WTC11 (cell line): ENCODE measurements at places on chromosomes 11 and 22.

GRCh38 chr22:40922484-40923303 is 28.5 kb upstream of the RBX1 start:
- H3K27me3 ChIP-seq, result no peaks in the 10 kb centered on the region
- no peak overlapping the region; the same call in 1 of the 2 replicates for H3K27ac ChIP-seq
- no peak overlapping the region for H3K4me3 ChIP-seq
- H3K4me1 ChIP-seq, result no peaks in the 10 kb centered on the region

DNA sequence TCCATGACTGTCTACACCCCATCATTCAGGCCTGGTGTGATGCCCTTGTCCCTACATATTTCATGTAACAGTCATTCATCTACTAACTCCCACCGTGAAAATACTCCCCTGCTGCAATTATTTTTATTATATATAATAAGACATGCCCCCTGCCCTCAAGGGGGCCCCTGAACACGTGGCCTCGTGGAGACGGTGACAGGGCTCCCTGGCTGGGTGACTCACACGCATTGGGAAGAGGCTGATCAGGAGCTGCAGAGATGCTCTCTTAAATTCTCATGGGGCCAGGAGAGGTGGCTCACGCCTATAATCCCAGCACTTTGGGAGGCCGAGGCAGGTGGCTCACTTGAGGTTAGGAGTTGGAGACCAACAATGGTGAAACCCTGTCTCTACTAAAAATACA is 88.6 kb downstream of the ST3GAL4 start:
- H3K4me3 ChIP-seq, result no peak overlapping the region
- peaks cover 31% of the 10 kb centered on the region for H3K4me1 ChIP-seq
- no peak overlapping the region for H3K27ac ChIP-seq
- DNase-seq, result no peak
- no peaks in the 10 kb centered on the region; the same call in 1 of the 2 replicates for H3K27me3 ChIP-seq

DNA sequence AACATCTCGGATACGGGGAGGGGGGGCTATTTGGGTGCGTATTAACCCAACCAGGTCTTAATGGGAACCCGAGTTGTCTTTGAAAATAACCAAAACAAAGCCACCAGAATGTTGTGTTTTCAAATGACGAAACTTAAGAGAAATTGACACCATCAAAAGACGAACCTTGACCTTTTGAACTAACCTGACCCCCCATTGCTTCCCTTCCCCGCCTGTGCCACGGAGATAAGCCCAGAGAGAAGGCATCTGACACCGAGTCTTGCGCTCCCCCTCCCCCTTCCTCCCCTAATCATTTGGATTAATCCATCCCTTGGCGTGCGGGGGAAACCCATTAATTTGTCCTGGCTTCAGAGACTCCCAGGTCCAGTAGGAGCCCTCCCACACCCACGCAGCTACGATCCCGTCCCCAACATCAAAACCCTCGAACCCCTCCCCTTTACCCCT is 4.5 kb upstream of the GCAT start:
- no peak overlapping the region for H3K27ac ChIP-seq
- peak overlapping the region; percentile 81 for H3K4me3 ChIP-seq
- peak; percentile 53 for DNase-seq
- H3K4me1 ChIP-seq, result peaks cover 32% of the 10 kb centered on the region
- H3K36me3 ChIP-seq, result no peaks in the 10 kb centered on the region

DNA sequence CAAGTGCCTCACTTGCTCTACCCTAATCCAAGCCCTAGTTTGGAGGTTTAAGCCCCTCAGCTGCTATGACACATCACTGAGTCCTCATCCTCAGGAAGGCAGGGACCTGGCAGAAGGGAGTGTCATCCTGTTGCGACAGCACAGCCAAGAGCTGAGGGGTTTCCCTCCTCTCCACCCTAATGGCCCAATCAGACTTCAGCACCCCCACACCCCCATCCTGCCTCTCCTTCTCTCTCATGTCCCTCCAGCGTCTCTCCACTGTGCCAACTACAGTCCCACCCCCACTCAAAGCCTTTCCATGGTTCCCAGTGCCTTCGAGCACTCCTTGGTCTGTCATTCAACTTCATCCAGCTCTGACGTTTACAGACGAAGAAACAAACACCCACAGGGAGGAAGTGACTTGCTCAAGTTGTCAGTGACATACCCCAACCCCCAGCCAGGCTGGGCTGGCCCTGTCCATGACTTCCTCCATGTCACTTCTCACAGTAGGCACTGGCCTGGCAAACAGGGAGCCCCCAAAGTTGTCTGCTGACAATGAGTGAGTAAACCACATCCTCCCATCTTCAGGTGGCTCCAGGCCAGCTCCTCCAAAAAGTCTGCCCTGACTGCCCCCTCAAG is 15.6 kb downstream of the ARAP1 start:
- no peaks in the 10 kb centered on the region for H3K27me3 ChIP-seq
- peaks cover 43% of the 10 kb centered on the region for H3K4me1 ChIP-seq
- peaks cover 9% of the 10 kb centered on the region for H3K36me3 ChIP-seq
- peak overlapping the region; percentile 55 for H3K27ac ChIP-seq
- no peak for DNase-seq
- no peak overlapping the region for H3K4me3 ChIP-seq

GRCh38 chr11:64148226-64148916 is 17.5 kb downstream of the MACROD1 start:
- 0 out of 2 replicates have a peak overlapping the region, but pooled peaks have one; percentile 28 for H3K27ac ChIP-seq
- peaks cover 21% of the 10 kb centered on the region for H3K4me1 ChIP-seq
- H3K27me3 ChIP-seq, result peaks cover 12% of the 10 kb centered on the region
- peak; percentile 81 for DNase-seq
- no peak overlapping the region for H3K4me3 ChIP-seq
- no peaks in the 10 kb centered on the region for H3K36me3 ChIP-seq

- H3K4me1 ChIP-seq, result peaks cover 31% of the 10 kb centered on the region
- no peak overlapping the region for H3K4me3 ChIP-seq
- H3K27ac ChIP-seq, result no peak overlapping the region
- H3K36me3 ChIP-seq, result peaks cover 15% of the 10 kb centered on the region
These were observed 55.3 kb downstream of the CELSR1 start for GRCh38 chr22:46482056-46482675.

DNA sequence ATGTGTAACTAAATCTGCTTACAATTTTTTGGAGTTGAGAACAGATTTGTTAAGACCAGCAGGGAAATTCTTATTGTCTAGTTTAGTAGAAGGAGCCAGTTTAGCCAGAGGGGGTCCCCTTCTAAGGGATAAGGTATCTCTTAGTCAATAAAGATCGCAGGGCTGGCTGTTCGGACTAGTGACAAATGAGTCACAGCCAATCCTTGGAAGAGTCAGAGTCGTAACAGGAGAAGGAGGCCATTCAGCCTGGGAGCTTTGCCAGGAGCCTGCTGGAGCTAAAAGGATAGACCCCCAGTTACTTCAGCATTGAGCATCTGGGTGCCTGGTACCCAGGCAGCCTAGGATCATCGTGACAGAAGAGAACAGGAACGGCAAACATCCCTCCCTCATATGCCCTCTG is 191.6 kb upstream of the ARHGAP20 start:
- no peak for DNase-seq
- no peak overlapping the region for H3K4me3 ChIP-seq
- H3K27me3 ChIP-seq, result no peaks in the 10 kb centered on the region
- H3K36me3 ChIP-seq, result no peaks in the 10 kb centered on the region
- H3K27ac ChIP-seq, result no peak overlapping the region
- H3K4me1 ChIP-seq, result peaks cover 4% of the 10 kb centered on the region; the same call in 1 of the 2 replicates

DNA sequence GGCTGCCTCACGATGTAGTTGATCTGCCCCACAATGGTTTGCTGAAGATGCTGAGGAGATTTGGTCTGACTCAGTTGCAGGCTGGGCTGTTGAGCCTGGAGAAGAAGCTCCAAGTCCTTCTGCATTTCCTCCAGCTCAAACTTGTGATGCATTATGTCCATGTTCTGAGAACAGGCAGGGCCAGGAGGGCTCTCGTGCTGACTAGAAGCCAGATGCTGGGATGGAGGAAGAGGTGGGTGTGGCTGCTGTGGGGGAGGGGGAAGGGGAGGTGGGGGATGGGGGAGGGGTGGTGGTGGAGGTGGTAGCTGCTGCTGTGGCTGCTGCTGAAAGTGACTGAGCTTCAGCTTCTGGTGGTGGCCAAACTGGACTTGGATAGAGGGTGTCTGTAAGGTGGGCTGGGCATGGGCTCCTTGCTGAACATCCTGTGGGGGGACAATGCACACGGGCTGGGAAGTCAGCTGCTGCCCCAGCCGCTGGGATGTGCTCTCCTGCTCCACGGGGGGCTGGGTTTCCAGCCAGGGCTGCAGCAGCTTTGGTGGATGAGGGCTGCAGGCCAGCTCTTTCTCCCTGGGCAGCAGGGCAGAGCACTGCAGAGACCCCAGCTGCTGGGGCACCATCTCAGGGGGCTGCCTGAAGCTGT is 42.1 kb downstream of the TRIM66 start:
- no peaks in the 10 kb centered on the region; the same call in 1 of the 2 replicates for H3K27me3 ChIP-seq
- peak; percentile 45 for DNase-seq
- H3K4me3 ChIP-seq, result no peak overlapping the region
- peaks cover 18% of the 10 kb centered on the region; the same call in 1 of the 2 replicates for H3K36me3 ChIP-seq
- H3K27ac ChIP-seq, result no peak overlapping the region
- peaks cover 28% of the 10 kb centered on the region for H3K4me1 ChIP-seq

GRCh38 chr22:21876486-21877176 is 9.2 kb upstream of the MAPK1 start:
- H3K36me3 ChIP-seq, result no peaks in the 10 kb centered on the region
- no peaks in the 10 kb centered on the region for H3K4me1 ChIP-seq
- H3K27ac ChIP-seq, result no peak overlapping the region
- H3K27me3 ChIP-seq, result no peaks in the 10 kb centered on the region; the same call in 1 of the 2 replicates
- DNase-seq, result no peak
- no peak overlapping the region for H3K4me3 ChIP-seq

DNA sequence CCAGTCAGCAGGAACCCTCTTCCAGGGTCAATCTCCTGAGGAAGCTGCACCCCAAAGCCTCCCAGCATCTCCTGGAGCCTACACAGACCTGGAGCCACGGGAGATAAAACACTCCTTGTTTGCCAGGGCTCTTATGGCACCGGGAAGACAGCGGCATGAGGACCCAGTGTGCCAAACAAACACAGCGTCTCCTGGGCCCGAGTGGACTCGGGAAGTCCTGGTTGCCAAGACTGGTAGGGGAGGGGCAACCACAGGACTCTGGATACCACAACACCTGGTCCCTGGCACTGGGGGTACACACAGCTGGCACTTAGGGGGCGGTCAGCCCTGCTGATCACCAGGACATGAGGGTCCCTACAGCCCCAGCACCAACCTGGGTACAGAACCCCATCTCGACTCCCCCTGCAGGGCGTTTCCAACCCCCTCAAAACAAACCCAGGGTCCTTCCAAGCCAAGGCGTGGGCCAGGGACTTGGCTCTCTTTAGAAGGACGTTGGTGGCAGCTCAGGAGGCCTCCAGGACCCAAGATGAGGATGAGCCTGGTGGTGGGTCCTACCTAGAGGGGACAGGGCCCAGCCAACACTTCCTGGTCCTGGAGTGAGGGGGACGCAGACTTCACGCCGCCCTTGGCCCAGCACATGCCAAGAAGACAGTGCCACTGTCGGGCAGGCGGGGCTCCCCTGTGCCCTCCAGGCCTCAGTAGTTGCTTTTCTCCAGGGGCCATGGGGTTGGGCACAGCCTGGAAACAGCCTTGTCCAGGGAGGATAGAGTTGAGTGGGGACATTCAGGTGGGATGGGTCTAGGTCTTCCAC is 85.0 kb downstream of the CELSR1 start:
- no peaks in the 10 kb centered on the region for H3K36me3 ChIP-seq
- H3K27ac ChIP-seq, result no peak overlapping the region
- H3K4me1 ChIP-seq, result no peaks in the 10 kb centered on the region
- no peaks in the 10 kb centered on the region for H3K27me3 ChIP-seq
- no peak for DNase-seq
- no peak overlapping the region for H3K4me3 ChIP-seq

GRCh38 chr11:33133761-33134160 is 27.5 kb downstream of the CSTF3 start:
- peak overlapping the region; percentile 26 for H3K4me3 ChIP-seq
- H3K27ac ChIP-seq, result peak overlapping the region; percentile 92
- peaks cover 8% of the 10 kb centered on the region for H3K36me3 ChIP-seq
- no peak for DNase-seq

- DNase-seq, result no peak
- no peaks in the 10 kb centered on the region for H3K4me1 ChIP-seq
- no peaks in the 10 kb centered on the region for H3K36me3 ChIP-seq
- H3K4me3 ChIP-seq, result no peak overlapping the region
- H3K27me3 ChIP-seq, result no peaks in the 10 kb centered on the region; the same call in 1 of the 2 replicates
- no peak overlapping the region for H3K27ac ChIP-seq
These were observed 2.0 kb downstream of the HBG1 start for GRCh38 chr11:5247472-5248192.

- no peaks in the 10 kb centered on the region for H3K4me1 ChIP-seq
- no peaks in the 10 kb centered on the region; the same call in 1 of the 2 replicates for H3K27me3 ChIP-seq
- no peaks in the 10 kb centered on the region for H3K36me3 ChIP-seq
- no peak overlapping the region for H3K27ac ChIP-seq
- no peak for DNase-seq
- no peak overlapping the region for H3K4me3 ChIP-seq
These were observed 540.8 kb downstream of the SOX6 start for GRCh38 chr11:15815246-15816195.

DNA sequence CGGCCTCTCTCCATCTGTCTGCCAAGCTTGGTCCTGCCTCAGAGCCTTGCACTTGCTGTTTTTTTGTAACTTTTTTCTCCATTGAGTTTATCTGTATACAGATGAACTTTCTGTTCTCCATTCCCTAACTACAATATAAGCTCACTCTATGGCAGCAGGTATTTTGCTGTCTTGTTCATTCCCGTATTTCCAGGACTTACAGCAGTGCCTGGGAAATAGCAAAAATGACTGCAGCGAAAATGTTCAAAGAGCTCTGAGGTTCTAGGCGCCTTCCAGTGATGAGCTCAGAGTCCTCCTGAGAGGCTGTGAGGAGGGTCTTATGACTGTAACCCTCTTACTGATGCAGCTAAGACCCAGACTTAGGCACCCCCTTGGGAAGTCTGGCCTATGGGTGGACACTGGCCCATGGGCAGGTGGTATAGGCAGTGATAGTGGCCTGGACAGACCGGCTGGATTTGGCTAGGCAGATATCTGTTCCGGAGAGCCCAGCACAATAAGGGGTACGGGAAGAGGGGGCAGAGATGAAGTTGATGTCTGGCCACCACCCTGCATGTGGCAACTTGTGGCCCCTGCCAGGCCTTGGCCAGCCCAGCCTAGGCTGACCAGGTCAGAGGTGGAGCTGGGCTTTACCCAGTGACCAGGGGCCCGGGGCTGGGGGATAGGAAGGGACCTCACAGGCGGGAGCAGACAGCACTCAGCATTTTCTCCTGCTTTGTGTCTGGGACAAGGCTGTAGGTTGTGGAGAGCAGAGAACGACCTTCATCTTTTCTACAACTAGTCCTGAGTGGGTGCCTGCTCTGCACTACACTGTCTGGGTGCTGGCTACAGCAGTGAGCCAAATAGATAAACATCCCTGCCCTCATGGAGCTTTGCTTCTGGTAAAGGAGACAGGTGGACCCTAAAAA is 4.6 kb downstream of the ATF4 start:
- H3K4me3 ChIP-seq, result peak overlapping the region; percentile 9; the same call in 1 of the 2 replicates
- H3K27ac ChIP-seq, result peak overlapping the region; percentile 93
- peaks cover 3% of the 10 kb centered on the region; the same call in 1 of the 2 replicates for H3K27me3 ChIP-seq
- H3K4me1 ChIP-seq, result peaks cover 59% of the 10 kb centered on the region

GRCh38 chr11:96783311-96783710 is 393.5 kb downstream of the JRKL start:
- no peaks in the 10 kb centered on the region for H3K36me3 ChIP-seq
- no peak overlapping the region for H3K4me3 ChIP-seq
- H3K27me3 ChIP-seq, result no peaks in the 10 kb centered on the region

- peaks cover 45% of the 10 kb centered on the region for H3K36me3 ChIP-seq
- H3K27ac ChIP-seq, result peak overlapping the region; percentile 84
- H3K27me3 ChIP-seq, result peaks cover 12% of the 10 kb centered on the region
- DNase-seq, result no peak
- peaks cover 26% of the 10 kb centered on the region for H3K4me1 ChIP-seq
These were observed 2.6 kb upstream of the VWCE start for GRCh38 chr11:61297746-61298145.
